ENCODE measurements at places on chromosomes 3 and 15. TPM values are rescaled to one million over a fixed set of nuclear protein-coding genes. Genes with fewer than 3 reads are reported as not detected.

The EXD1 gene
- not detected for total RNA-seq

The OXSR1 gene
- 42.6 TPM for total RNA-seq

The GUCA1C gene
- not detected for total RNA-seq

The KY gene
- total RNA-seq: not detected

The CIB2 gene
- 26.2 TPM for total RNA-seq

The TJP1 gene
- total RNA-seq: 147 TPM

The HRG gene
- total RNA-seq: not detected

The XCR1 gene
- not detected for total RNA-seq

The TMIE gene
- total RNA-seq: 0.68 TPM

The SLITRK3 gene
- 0.81 TPM for total RNA-seq

The SUSD5 gene
- total RNA-seq: 1.7 TPM

The PLOD2 gene
- 86.0 TPM for total RNA-seq

The AQR gene
- 38.5 TPM for total RNA-seq

The NEIL1 gene
- total RNA-seq: 64.5 TPM

The ATG7 gene
- total RNA-seq: 35.3 TPM

The ZNF80 gene
- not detected for total RNA-seq

The CSTA gene
- not detected for total RNA-seq

The LNP1 gene
- total RNA-seq: 4.3 TPM

The CCPG1 gene
- 21.3 TPM for total RNA-seq

The ALDH1L1 gene
- total RNA-seq: 1.2 TPM

The MAP2K5 gene
- 29.8 TPM for total RNA-seq

The CPB1 gene
- 11.5 TPM for total RNA-seq

The ACVR2B gene
- total RNA-seq: 45.5 TPM

The SYNPR gene
- 3.7 TPM for total RNA-seq

The PLA2G4F gene
- total RNA-seq: 1.5 TPM

The C3orf18 gene
- total RNA-seq: 15.1 TPM

The SV2B gene
- total RNA-seq: 0.14 TPM

The HHLA2 gene
- total RNA-seq: not detected

The CPA3 gene
- not detected for total RNA-seq

The RLBP1 gene
- not detected for total RNA-seq

The LRRN1 gene
- 59.1 TPM for total RNA-seq

The ITIH4 gene
- 12.0 TPM for total RNA-seq

The ADCY5 gene
- 6.8 TPM for total RNA-seq

The CLDN18 gene
- total RNA-seq: not detected

The SLC25A20 gene
- 10.7 TPM for total RNA-seq

The GOLGA8T gene
- total RNA-seq: 0.51 TPM

The CHRNA7 gene
- 3.0 TPM for total RNA-seq

The SLC22A14 gene
- 0.20 TPM for total RNA-seq

The TMEM108 gene
- 17.4 TPM for total RNA-seq

The EFHB gene
- 1.0 TPM for total RNA-seq

The GOLGA6B gene
- 0.18 TPM for total RNA-seq

The ROPN1 gene
- total RNA-seq: not detected

The TGM5 gene
- not detected for total RNA-seq

The C3orf20 gene
- 0.09 TPM for total RNA-seq

The GRK7 gene
- 0.11 TPM for total RNA-seq

The ERICH6 gene
- total RNA-seq: 0.68 TPM

The CILP gene
- 0.95 TPM for total RNA-seq

The ACSBG1 gene
- 0.73 TPM for total RNA-seq

The SLC25A36 gene
- 137 TPM for total RNA-seq

The SHC4 gene
- total RNA-seq: 0.58 TPM

The GAP43 gene
- total RNA-seq: 4.2 TPM

The CELSR3 gene
- total RNA-seq: 5.2 TPM

The FEZF2 gene
- total RNA-seq: not detected

The DLEC1 gene
- 1.8 TPM for total RNA-seq

The FBXL22 gene
- total RNA-seq: 0.63 TPM

The ADIPOQ gene
- not detected for total RNA-seq

The CCR2 gene
- total RNA-seq: not detected

The IFT80 gene
- 35.2 TPM for total RNA-seq

Data from mesothelial cell of epicardium (in vitro differentiated cells).